Cardiac muscle cell (in vitro differentiated cells and primary cell): ENCODE measurements at places on chromosomes 3 and 15. TPM values are rescaled to one million over a fixed set of nuclear protein-coding genes. Genes with fewer than 3 reads are reported as not detected.

DNA sequence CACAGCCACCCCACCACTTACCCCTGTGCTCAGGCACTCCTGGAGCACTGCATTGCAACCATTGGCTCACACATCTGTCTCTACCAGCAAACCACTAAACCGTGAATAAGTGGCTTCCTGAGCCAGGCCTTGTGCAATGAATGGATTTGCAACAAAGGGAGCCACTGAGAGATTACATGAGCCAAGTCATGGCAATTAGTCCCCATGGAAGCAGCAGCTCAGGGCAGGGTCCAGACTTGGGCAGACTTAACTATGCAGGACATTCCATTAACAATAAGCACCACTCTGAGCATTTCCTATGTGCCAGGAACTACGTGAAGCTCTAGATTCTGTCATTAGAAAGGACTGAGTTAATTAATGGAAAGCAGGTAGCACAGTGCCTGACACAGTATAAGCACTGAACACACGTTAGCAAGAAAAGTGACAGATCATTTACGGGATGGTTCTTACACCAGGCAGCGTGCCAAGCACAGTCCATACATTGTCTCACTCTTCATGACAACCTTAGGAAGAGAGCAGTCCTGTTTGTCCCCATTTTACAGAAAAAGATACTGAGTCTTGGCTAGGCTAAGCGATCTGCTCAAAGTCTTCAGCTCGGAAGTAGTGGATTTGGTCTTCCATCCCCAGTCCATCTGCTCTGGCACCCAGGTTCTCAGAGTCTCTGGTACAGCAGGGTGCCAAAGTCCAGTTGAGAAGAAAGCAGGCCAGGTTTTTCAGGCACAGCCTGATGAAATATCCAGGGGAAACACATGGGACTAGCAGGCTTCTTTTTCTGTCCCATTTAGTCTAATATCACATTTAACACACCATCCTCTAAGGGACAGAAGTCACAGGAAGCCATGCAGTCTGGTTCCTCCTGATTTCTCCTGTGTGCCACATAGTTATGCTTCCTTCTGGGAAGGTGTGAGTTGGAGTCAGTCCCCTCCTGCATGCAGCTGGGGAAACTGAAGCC lies 44.1 kb downstream of the LIPC start:
- no peaks in the 10 kb centered on the region for H3K4me1 ChIP-seq
- no peaks in the 10 kb centered on the region for H3K36me3 ChIP-seq
- peak; percentile 75 for DNase-seq
- H3K4me3 ChIP-seq, result no peak overlapping the region
- no peak overlapping the region for H3K27ac ChIP-seq

The ADAMTSL3 gene
- total RNA-seq, result 0.88 and 2.0 TPM in 2 replicates

The VIPR1 gene
- 0.35 and 1.6 TPM in 2 replicates for total RNA-seq

GRCh38 chr15:63913786-63914315 lies 80.1 kb upstream of the HERC1 start:
- peaks cover 14% of the 10 kb centered on the region for H3K4me1 ChIP-seq
- no peak overlapping the region for H3K27ac ChIP-seq
- H3K27me3 ChIP-seq, result no peaks in the 10 kb centered on the region
- no peak for DNase-seq
- H3K36me3 ChIP-seq, result no peaks in the 10 kb centered on the region

- H3K4me3 ChIP-seq, result no peak overlapping the region
- H3K27ac ChIP-seq, result no peak overlapping the region
Measured at GRCh38 chr3:179929091-179929529, 107.6 kb downstream of the PEX5L start.

The FBLN2 gene
- 24.9 and 42.4 TPM in 2 replicates for total RNA-seq

DNA sequence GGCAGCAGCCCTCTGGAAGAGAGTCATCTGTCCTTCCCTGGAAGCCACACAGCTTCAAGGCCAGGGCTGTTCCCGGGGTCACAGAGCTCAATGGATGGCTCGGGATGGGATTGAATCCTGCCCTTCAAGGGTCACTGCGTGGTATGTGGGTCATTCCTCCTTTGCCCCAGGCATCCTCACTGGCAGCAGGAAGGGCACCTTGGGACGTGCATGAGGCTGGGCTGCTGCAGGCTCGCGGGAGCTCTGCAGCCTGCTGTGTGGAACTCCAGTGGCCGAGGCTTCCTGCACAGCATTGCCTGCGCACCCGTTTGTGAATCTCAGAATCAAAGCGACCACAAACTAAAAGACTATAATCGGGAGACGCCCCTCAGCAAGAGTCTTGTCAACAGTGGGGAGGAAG lies 60.7 kb downstream of the PCSK6 start:
- DNase-seq, result no peak
- H3K27me3 ChIP-seq, result no peaks in the 10 kb centered on the region
- no peaks in the 10 kb centered on the region for H3K4me1 ChIP-seq
- no peaks in the 10 kb centered on the region for H3K36me3 ChIP-seq

The SPINK8 gene
- not detected in 2 replicates for total RNA-seq

GRCh38 chr3:71277341-71277740 lies 306.2 kb downstream of the FOXP1 start:
- H3K36me3 ChIP-seq, result no peaks in the 10 kb centered on the region
- H3K4me1 ChIP-seq, result no peaks in the 10 kb centered on the region
- no peak overlapping the region for H3K27ac ChIP-seq
- no peak overlapping the region for H3K4me3 ChIP-seq
- DNase-seq, result peak; percentile 3

GRCh38 chr3:52054661-52055511 lies 1.5 kb downstream of the DUSP7 start:
- H3K27ac ChIP-seq, result peak overlapping the region; percentile 68
- peaks cover 16% of the 10 kb centered on the region for H3K4me1 ChIP-seq
- H3K27me3 ChIP-seq, result no peaks in the 10 kb centered on the region
- DNase-seq, result no peak
- H3K36me3 ChIP-seq, result peaks cover 12% of the 10 kb centered on the region

DNA sequence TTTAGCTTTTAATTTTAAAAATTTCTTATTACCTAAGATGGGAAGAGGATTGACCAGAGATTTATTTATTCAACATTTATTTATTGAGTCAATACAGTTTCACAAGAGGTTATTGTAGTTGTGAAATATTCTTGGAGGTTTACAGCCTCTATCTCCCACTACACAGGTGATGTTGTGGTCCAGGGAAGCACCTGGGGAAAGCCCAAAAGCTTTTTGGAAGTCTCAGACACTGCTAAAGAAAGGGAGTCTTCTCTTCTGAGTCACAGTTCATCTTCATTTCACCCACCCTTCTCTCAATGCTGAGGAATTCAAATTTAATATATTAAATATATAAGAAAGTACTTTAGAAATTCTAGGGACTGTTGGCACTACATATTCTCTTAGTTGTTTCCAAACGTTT lies 41.8 kb downstream of the SERPINI1 start:
- peaks cover 8% of the 10 kb centered on the region for H3K4me1 ChIP-seq
- H3K27ac ChIP-seq, result no peak overlapping the region
- no peak overlapping the region for H3K4me3 ChIP-seq
- H3K27me3 ChIP-seq, result no peaks in the 10 kb centered on the region

The GOLGA6B gene
- 0.80 TPM in 1 of 2 replicates, not detected in the other for total RNA-seq

The GPR160 gene
- total RNA-seq, result 0.53 TPM in 1 of 2 replicates, not detected in the other

The FMN1 gene
- 1.8 and 3.3 TPM in 2 replicates for total RNA-seq

DNA sequence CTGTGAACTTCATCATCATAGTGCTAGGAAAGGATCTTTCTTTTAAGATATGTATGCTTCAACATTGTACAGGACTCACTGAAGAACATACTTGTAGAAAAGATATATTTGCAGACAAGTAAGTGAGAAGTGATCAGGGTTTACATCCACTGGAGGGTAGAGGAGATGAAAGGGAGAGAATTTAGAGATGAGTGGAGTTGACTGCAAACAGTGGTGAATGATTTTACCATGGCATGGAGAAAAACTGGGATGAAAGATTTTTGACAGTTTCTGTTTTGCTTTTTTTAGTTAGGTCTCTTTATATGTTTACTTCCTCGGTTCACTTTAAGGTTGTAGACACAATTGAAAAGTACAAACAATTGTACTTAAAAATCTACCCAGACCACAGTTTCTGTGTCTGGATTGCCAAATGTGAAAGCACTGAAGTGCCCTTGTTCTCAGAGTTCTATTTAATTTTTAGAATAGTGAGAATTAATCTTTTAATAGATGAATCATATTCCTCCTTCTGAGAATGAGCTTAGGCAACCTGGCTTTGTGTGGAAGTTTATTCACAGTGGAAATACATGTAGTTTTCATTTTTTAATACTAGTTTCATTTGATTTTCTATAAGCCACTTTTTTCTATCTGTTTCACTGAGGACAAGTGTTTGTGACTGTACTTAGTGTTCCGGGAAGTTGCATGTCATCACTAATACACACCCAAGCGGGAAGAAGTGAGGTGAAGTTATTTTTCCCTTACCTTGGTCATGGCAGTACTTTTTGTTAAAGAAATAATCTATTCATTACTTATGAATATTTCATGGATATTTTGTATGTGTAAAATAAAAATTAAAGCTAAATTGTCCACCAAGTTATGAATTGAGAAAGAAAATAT lies 1.8 kb upstream of the GPR171 start:
- no peaks in the 10 kb centered on the region for H3K27me3 ChIP-seq
- H3K4me1 ChIP-seq, result peaks cover 7% of the 10 kb centered on the region
- DNase-seq, result no peak
- no peak overlapping the region for H3K27ac ChIP-seq
- H3K4me3 ChIP-seq, result no peak overlapping the region

DNA sequence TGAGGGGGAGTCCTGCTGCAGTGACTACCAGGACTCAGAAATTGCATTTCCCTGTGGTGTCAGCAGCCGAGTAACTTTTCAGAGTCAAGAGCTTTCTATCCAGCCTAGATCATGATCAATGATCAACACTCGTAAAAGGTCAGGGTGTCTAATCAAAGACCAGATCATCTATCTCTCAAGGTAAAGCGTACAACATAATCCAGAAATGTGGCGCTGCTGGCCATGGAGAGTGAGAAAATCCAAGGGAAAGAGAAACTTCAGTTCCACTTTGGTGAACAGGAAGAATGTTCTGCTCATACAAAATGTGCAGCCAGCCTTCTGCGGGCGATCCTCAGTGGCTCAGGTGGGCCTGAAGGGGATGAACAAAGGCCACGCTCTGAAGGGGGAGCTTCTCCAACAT lies 1005.8 kb upstream of the NR2F2 start:
- no peak overlapping the region for H3K27ac ChIP-seq
- H3K4me3 ChIP-seq, result no peak overlapping the region
- peaks cover 54% of the 10 kb centered on the region for H3K27me3 ChIP-seq
- no peak for DNase-seq
- H3K36me3 ChIP-seq, result no peaks in the 10 kb centered on the region

The CRYGS gene
- total RNA-seq, result 0.69 and 1.3 TPM in 2 replicates

The SLC6A1 gene
- total RNA-seq, result not detected in 2 replicates

DNA sequence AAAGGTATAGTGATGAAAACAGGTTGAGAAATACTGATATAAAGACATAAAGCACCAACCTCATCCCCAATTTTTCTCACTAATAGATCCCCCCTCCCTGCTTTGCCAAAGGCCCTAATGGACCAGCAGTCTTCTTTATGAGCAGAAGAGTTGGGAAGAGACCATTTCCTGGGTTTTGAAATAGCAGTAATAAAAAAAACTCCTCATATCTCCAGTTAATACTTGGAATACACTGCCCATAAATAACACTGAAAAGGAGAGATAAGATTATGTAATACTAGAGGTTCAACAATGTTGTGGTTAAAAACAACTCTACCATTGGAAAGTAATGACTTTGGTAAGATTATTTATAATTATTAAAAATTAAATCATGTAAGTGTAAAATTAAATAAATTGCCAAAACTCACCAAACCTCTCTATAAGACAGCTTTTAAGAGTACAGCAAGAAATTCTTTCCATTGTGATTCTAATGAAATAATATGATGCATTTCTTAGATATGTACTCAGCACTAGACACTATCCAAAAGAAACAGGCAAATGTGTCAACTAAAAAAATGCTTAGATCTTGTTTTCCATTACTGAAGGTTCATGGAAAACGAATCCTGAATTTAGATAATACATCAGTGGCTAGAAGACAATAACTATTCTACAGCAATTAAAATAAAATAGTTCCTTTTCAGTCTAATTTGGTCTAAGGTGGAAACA lies 88.2 kb downstream of the FAIM start:
- no peak overlapping the region for H3K27ac ChIP-seq
- DNase-seq, result peak; percentile 54
- peaks cover 4% of the 10 kb centered on the region for H3K36me3 ChIP-seq
- no peaks in the 10 kb centered on the region for H3K4me1 ChIP-seq
- H3K27me3 ChIP-seq, result no peaks in the 10 kb centered on the region
- H3K4me3 ChIP-seq, result no peak overlapping the region

The SLC9A9 gene
- total RNA-seq, result 1.1 and 1.5 TPM in 2 replicates

The SLC28A1 gene
- 0.24 and 0.81 TPM in 2 replicates for total RNA-seq

DNA sequence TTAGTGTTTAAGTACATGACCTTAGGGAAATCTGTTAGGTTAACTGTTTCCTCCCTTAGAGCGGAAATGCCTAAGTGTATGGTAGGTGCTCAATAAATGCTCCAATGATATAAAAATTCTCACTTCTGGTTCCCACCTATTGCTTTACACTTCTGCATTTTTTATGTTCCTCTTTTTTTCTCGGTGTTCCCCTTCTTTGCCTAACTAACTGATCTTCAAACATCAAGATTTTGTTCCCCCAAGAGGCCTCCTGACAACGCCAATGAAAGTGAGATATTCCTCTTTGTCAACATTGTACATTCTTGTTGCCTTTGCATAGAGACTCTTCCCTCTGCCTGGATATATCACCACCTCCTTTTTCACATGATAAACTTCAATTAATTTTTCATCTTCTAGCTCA lies 17.4 kb downstream of the SLC35A5 start:
- H3K4me3 ChIP-seq, result no peak overlapping the region
- no peaks in the 10 kb centered on the region for H3K4me1 ChIP-seq
- no peak for DNase-seq
- H3K27me3 ChIP-seq, result no peaks in the 10 kb centered on the region

DNA sequence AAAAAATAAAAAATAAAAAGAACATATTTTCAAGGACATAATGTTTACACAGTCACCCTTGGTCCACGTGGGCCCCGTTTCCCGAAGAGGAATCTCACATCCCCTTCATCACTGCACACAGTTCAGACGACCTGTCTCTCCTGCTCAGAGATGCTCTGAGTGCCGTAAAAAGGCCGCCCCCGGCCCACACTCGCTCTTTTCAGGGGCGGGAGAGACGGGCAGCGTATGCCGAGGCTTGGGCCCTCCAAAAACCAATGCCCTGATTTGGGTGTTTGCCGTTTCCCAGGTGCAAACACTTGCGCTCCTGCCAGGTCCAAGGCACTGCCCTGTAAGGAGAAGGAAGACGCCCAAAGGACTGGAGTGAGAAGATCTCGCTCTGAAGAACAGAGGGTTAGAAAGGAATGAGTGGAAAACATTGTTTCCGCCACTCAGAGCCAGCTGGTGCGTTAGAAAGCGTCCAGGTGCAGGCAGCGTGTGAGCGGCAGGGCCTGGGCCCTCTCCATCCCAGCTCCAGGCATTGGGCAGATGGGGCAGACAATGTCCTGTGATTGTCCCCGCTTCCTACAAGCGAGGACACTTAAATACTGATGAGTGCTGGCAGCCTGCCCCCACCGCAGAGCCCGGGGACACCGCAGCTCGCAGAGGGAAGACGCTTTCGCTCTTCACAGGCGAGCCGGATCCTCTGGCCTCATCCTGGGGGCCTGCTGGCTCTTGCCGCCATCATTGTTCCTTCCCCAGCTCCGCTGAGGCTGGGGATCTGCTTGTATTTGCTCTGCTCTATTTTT lies 53.2 kb downstream of the NIPA2 start:
- no peak for DNase-seq
- H3K4me3 ChIP-seq, result no peak overlapping the region
- H3K4me1 ChIP-seq, result peaks cover 8% of the 10 kb centered on the region
- H3K27ac ChIP-seq, result peak overlapping the region; percentile 55
- H3K27me3 ChIP-seq, result no peaks in the 10 kb centered on the region
- no peaks in the 10 kb centered on the region for H3K36me3 ChIP-seq

GRCh38 chr15:83207660-83208366 lies at the start of gene HDGFL3:
HDGFL3 (minus strand) TSS chr15:83207823; CDS start chr15:83207414, 409 bp downstream.
- H3K36me3 ChIP-seq, result no peaks in the 10 kb centered on the region
- H3K4me1 ChIP-seq, result peaks cover 16% of the 10 kb centered on the region
- no peaks in the 10 kb centered on the region for H3K27me3 ChIP-seq
- DNase-seq, result peak; percentile 75
